ENCODE measurements at places on chromosomes 3 and 15. TPM values are rescaled to one million over a fixed set of nuclear protein-coding genes. Genes with fewer than 3 reads are reported as not detected.

- no peak for DNase-seq
Observed at GRCh38 chr15:72175186-72176044, 22.2 kb downstream of the GRAMD2A start.

The IGSF10 gene
- total RNA-seq, result 3.1 TPM

- no peak for DNase-seq
Observed at GRCh38 chr15:90539789-90540188, 10.1 kb downstream of the CRTC3 start.

- no peak for DNase-seq
Observed at GRCh38 chr3:180693656-180694055, 14.4 kb upstream of the CCDC39 start.

The SOX14 gene
- not detected for total RNA-seq

- DNase-seq, result no peak
Observed at GRCh38 chr15:79942741-79943481, 28.1 kb downstream of the BCL2A1 start.

DNA sequence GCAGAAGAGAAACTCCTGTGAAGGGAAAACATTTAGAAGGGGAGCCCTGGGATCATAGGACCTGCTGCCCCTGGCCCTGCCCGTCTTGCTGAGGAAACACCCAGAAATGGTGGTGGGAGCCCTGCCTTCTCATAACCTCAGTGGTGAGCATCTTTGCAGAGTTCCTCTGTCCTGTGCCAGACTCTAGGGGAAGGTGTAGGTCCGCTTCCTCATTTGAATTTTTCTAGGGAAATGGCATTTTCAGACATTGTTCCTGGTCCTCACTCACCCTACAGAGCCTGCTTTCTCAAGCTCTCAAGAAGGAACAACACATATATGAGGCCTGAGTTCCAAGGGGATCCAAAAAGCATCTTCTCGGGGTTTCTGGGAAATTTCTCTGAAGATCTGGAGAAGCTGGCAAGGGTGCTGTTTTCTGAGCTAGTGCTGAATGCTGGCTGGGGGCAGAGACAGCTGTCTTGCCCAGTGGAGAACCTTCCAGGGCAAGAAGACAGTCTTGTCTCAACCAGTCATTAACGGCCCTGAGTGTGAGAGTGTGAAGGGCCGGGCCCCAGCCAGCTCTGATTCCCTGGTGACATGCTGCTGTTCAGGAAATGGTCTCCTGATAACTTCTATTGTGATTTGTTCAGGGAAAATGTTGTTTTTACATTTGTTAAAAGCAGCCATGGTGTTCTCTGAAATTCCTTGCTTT lies 283.1 kb upstream of the LRRFIP2 start:
- DNase-seq, result peak; percentile 42

Measured in left ventricle myocardium inferior (tissue), 1 donor.